ENCODE measurements at places on chromosomes 1 and 21.

- no peak overlapping the region for H3K4me3 ChIP-seq
- no peaks in the 10 kb centered on the region for H3K4me1 ChIP-seq
- no peaks in the 10 kb centered on the region for H3K36me3 ChIP-seq
- DNase-seq = no peak
- no peaks in the 10 kb centered on the region for H3K27me3 ChIP-seq
These were observed 51.2 kb downstream of the EXO1 start for GRCh38 chr1:241899210-241899609.

GRCh38 chr1:27884006-27884954, 11.9 kb downstream of the THEMIS2 start:
- no peak overlapping the region for H3K4me3 ChIP-seq
- peaks cover 77% of the 10 kb centered on the region for H3K36me3 ChIP-seq
- no peak for DNase-seq
- no peaks in the 10 kb centered on the region for H3K27me3 ChIP-seq
- H3K4me1 ChIP-seq = peaks cover 13% of the 10 kb centered on the region

DNA sequence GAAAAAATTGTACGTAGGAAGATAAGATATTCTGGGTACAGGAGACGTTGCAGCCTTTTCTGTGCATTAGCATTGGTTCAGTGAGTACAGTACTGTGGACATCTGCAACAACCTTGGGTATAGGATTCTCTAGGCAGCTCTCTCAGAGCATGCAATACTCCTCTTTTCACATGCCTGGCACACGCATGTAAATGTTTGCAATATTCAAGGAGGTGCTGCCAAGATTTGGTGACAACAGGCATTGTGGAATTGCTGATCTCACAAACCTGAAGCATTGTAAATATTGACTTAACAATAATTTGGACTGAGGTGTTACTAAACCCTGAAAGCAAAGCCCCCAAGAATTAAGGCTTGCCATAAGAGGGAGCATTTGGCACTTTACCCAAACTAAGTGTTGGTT, 126.8 kb downstream of the GRIK1 start:
- DNase-seq = no peak
- H3K4me3 ChIP-seq = no peak overlapping the region
- H3K27ac ChIP-seq = no peak overlapping the region
- H3K27me3 ChIP-seq = no peaks in the 10 kb centered on the region
- no peaks in the 10 kb centered on the region for H3K4me1 ChIP-seq

- H3K4me1 ChIP-seq = no peaks in the 10 kb centered on the region
- no peak overlapping the region for H3K4me3 ChIP-seq
- no peak for DNase-seq
- no peaks in the 10 kb centered on the region for H3K27me3 ChIP-seq
These were observed 188.2 kb upstream of the FGGY start for GRCh38 chr1:59108481-59109317.

- H3K27me3 ChIP-seq = no peaks in the 10 kb centered on the region
- H3K36me3 ChIP-seq = peaks cover 25% of the 10 kb centered on the region
- H3K4me3 ChIP-seq = peak overlapping the region; percentile 73
- peak; percentile 77 for DNase-seq
- peak overlapping the region; percentile 29 for H3K27ac ChIP-seq
- no peaks in the 10 kb centered on the region for H3K4me1 ChIP-seq
These were observed 27.5 kb downstream of the ATP8B2 start for GRCh38 chr1:154352581-154353459.

GRCh38 chr1:3909615-3910014, 9.5 kb upstream of the C1orf174 start:
- H3K4me1 ChIP-seq = peaks cover 7% of the 10 kb centered on the region
- DNase-seq = no peak
- H3K27me3 ChIP-seq = peaks cover 16% of the 10 kb centered on the region
- H3K4me3 ChIP-seq = no peak overlapping the region
- H3K36me3 ChIP-seq = no peaks in the 10 kb centered on the region

GRCh38 chr21:20276954-20277353, 721.3 kb upstream of the NCAM2 start:
- H3K4me1 ChIP-seq = peaks cover 12% of the 10 kb centered on the region
- no peaks in the 10 kb centered on the region for H3K36me3 ChIP-seq
- no peak overlapping the region for H3K27ac ChIP-seq
- DNase-seq = no peak
- H3K4me3 ChIP-seq = no peak overlapping the region

DNA sequence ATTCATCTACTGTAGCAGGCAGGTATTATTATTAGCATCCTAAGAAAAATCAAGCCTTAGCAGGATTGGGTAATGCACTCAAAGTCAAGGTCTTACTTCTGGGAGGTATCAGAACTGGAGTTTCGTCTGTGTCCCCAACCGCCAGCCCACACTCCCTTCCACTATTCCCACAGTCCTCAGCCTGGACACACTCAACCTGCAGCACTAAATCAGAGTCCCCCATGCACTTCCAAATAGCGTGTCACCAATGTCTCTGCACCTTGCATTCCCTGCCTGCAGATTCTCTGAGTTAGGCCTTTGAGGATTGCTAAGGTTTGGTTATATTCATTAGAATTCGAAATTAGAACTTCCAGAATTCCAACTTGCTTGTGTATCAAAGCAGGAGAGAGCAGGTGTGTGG, 3.9 kb downstream of the LYPD8 start:
- no peak overlapping the region for H3K27ac ChIP-seq
- H3K4me3 ChIP-seq = no peak overlapping the region
- DNase-seq = peak; percentile 13

DNA sequence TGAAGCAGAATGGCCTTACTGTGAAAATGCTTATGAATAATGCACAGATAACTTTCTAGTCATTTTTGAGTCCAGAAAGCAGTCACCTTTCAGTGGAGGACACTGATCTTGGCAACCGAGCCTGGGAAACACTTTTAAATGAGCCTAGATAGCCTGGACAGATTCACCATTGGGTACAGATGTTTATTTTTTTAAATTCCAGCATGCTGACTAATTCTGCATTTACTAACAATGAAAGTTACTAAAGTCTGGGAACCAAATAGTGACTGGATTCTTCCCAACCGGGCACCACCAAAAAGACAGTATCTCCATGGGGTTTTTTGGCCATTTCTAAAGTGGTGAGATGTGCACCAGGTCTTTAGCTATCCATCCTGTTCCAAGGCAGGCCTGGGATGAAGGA, 3.3 kb upstream of the FMOD start:
- DNase-seq = no peak
- H3K4me1 ChIP-seq = peaks cover 8% of the 10 kb centered on the region
- H3K27me3 ChIP-seq = peaks cover 12% of the 10 kb centered on the region
- H3K36me3 ChIP-seq = no peaks in the 10 kb centered on the region
- H3K27ac ChIP-seq = no peak overlapping the region

DNA sequence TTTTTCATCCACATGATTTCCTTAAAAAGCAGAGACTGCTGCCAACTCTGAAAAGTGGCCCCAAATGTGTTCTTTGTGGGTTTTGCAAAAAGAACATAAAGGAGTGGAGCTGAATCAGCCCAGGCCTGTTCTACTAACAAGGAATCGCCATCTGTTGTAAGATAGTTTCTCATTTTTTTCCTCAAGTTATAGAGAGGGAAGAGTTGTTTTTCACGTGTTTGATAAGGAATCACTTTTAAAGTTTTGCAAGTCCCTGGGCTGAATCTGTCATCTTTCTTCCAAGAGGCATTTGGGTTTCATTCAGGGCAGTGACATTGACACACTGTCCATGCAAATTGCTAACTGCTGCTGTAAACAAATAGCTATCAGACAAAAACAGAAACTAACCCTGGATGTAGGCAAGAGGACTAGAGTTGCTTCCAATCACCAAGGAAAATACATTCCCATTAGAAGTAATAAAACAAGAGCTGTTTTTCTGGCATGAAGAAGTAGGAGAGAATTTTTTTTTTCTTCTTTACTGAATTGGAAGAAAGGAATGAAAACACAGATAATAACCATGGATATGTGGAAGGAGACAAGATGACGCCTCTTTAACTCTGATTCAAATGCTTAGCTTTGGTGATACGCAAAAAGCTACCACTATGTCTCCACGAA, 58.8 kb upstream of the TBX15 start:
- DNase-seq = peak; percentile 14
- no peaks in the 10 kb centered on the region for H3K27me3 ChIP-seq
- no peaks in the 10 kb centered on the region for H3K36me3 ChIP-seq

- no peak for DNase-seq
- no peak overlapping the region for H3K27ac ChIP-seq
- no peak overlapping the region for H3K4me3 ChIP-seq
These were observed 231.3 kb downstream of the ADGRL2 start for GRCh38 chr1:82032068-82032467.

GRCh38 chr1:217403026-217403720, 227.7 kb downstream of the GPATCH2 start:
- H3K27ac ChIP-seq = no peak overlapping the region
- no peaks in the 10 kb centered on the region for H3K36me3 ChIP-seq
- no peaks in the 10 kb centered on the region for H3K4me1 ChIP-seq
- no peak overlapping the region for H3K4me3 ChIP-seq
- no peaks in the 10 kb centered on the region for H3K27me3 ChIP-seq

DNA sequence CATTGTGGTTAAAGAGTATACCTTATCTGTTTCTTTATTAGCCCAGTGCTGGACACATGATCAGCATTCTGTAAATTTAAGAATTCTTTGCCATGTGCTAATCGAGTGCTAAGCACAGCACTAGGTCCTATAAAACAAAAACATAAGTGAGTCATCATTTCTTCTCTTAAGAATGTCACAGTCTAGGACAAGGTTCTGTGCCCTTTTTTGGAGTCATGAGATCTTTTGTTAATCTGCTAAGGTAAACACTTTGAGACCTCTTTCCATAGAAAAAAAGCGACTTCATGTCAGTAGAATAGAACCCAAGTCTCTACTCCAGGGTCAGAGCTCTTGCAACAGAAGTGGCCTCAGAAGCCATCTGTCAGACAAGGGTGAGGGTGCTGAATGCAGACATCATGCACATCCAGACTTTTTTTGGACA, 70.0 kb upstream of the NFIA start:
- H3K27ac ChIP-seq = no peak overlapping the region
- no peaks in the 10 kb centered on the region for H3K27me3 ChIP-seq
- no peak for DNase-seq
- no peaks in the 10 kb centered on the region for H3K4me1 ChIP-seq
- H3K4me3 ChIP-seq = no peak overlapping the region

DNA sequence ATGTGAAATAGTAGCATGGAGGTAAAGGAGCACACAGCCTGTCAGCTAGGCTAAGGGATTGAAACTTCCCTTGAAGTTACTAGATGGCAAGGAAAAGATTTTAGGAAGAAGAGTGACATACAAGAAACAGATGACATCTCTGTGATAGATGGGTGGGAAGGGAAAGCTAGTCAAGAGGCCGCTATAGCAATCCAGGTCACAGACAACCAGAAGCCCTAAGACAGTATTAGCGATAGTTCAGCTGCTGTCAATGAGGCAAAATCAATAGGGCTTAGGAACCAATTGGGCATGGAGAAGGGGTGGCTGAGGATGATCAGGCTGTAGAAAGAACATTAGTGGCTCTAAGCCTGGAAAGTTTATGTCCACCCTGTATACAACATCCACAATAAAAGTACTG, 111.1 kb downstream of the GLUL start:
- no peak for DNase-seq
- no peak overlapping the region for H3K4me3 ChIP-seq
- H3K4me1 ChIP-seq = peaks cover 11% of the 10 kb centered on the region
- no peaks in the 10 kb centered on the region for H3K27me3 ChIP-seq
- no peak overlapping the region for H3K27ac ChIP-seq

- H3K27ac ChIP-seq = no peak overlapping the region
- H3K27me3 ChIP-seq = no peaks in the 10 kb centered on the region
- no peaks in the 10 kb centered on the region for H3K4me1 ChIP-seq
These were observed 146.1 kb upstream of the DPYD start for GRCh38 chr1:98066911-98067310.

DNA sequence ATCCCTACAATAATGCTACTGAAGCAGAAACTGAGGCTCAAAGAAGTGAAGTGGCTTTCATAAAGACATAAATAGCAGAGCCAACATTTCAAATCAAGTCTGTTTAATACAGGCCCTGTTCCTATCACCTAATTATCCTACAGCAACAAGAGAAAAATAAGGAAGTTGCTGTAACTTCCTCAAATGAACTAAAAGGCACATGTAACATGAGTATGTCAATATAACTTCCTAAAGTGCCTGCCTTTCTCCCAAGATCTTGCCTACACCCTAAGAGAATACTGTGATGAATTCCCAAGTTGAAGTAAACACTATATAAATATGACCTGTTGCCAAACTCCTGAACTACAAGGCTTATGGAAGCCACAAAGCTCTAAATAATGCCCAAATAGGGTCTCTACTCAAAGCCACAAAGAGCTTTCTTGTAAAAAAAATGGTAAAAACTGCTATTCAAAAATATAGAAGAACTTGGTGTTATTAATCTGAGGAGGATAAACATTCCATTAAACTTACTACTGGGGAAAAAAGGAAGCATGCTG, 8.6 kb downstream of the BEND5 start:
- H3K4me3 ChIP-seq = no peak overlapping the region
- peaks cover 17% of the 10 kb centered on the region for H3K4me1 ChIP-seq
- H3K27me3 ChIP-seq = no peaks in the 10 kb centered on the region
- no peak overlapping the region for H3K27ac ChIP-seq
- DNase-seq = peak; percentile 74
- H3K36me3 ChIP-seq = peaks cover 20% of the 10 kb centered on the region

DNA sequence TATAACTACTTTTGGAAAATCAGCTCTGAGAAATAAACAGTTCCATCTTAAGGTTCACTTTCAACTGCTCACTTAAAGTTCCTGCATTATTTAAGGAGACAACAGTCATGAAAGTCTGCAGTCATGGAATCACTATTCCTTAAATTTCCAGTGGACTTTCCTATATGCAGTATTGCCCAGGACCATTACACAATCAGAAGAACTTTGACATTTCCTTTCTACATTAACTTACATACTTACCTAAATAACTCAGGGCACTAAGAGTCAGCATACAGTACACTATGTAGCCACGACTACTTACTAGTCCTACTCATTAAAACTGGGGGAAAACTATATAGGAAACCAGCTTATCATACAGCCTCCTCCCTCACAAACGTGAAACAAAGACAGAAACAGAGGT, 220.1 kb downstream of the SLC45A1 start:
- H3K4me3 ChIP-seq = no peak overlapping the region
- no peaks in the 10 kb centered on the region for H3K27me3 ChIP-seq
- peaks cover 13% of the 10 kb centered on the region for H3K4me1 ChIP-seq
- DNase-seq = no peak

GRCh38 chr1:239951511-239952140, 140.1 kb upstream of the FMN2 start:
- peak; percentile 87 for DNase-seq
- no peaks in the 10 kb centered on the region for H3K36me3 ChIP-seq
- H3K4me1 ChIP-seq = no peaks in the 10 kb centered on the region
- no peak overlapping the region for H3K27ac ChIP-seq

DNA sequence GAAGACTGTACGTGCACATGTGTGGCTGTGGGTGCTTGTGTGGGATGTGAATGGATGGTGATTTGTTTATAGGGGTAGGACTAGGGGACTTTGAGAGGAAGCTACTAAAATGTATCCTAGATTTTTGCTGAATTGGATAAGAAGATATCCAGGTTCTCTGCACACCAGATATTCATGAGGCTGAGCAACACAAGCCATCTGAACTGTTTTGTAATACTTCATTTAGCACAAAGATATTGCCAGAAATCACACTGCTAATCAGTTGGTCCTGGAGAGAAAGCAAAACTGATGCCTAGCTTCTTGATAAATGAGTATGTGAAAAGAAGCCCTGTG, 135.3 kb downstream of the NOS1AP start:
- no peak overlapping the region for H3K4me3 ChIP-seq
- H3K36me3 ChIP-seq = no peaks in the 10 kb centered on the region
- H3K27me3 ChIP-seq = no peaks in the 10 kb centered on the region
- no peak for DNase-seq
- no peak overlapping the region for H3K27ac ChIP-seq

All from common myeloid progenitor, CD34-positive (primary cell).